HuH-7 (cell line): ENCODE measurements at places on chromosomes 3 and 15.

- DNase-seq = peak; percentile 47
These were observed 94.7 kb downstream of the IL5RA start for GRCh38 chr3:3015185-3016089.

GRCh38 chr15:41585127-41586047 lies 26.4 kb downstream of the TYRO3 start:
- peak; percentile 47 for DNase-seq

- no peak for DNase-seq
These were observed 82.3 kb downstream of the IQSEC1 start for GRCh38 chr3:12990781-12991480.

- no peak for DNase-seq
These were observed 30.5 kb downstream of the CD47 start for GRCh38 chr3:108060331-108060730.

DNA sequence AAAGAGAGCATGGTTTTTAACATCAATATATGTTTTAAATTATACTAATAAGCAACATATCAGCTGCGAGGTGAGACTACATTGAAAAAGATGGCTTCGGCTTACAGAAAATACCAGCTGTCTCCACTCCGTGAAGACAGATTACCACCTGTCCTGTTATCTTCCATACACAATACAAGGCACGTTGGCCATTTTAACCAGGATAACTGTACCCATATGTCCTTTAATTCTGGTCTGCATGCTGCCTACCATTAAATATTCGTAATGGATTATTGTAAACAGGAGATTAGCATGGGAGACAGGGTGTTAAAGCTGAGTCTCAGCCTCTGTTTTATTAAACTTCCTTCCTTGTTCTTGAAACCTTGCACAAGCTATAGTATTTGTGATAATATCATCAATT lies 855.5 kb downstream of the ROBO1 start:
- no peak for DNase-seq
